NCI-H526 treated with DMSO at 0.1 percent for 48 hours (cell line): ENCODE measurements at places on chromosomes 1 and 21.

DNA sequence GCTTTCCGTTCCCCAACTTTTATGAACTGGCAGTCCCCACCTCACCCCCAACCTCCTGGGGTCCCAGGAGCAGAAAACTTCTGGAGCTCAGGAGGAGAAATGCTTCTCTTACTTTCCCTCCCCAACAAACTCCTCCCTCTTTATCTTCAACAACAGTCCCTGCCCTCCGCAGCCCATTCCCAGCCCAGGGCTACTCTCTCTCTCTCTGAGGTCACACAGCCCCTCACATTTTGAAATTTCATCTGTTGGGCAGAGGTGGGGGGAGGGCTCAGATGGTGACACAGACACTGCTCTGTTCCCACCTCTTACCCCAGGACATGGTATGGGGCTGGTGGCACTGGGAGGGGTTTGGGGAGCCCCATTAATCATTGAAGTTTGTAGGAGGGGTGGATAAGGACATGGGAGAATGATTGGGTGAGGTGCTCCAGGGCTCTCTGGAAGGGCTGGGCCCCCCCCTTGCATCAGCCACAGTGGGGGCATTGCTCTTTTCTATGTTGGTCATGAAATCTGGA is 6.0 kb downstream of the PIK3CD start:
- DNase-seq: no peak

DNA sequence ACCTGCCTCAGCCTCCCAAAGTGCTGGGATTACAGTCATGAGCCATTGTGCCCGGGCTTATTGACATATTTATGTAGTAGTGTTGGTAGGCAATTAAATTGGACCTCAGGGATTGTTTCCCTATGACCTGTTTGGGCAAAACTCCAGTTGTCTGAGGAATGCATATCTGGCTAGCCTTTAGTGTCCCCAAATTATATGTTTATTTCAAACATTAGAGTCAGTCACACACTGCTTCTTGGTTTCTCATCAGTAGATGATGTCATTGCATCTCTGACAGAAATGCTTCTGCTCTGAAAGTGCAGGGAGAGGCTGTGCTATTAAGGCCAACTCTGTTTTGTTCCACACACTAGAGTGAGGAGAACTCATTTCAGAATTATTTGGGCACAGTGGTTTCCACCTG is 12.5 kb downstream of the PIP5K1A start:
- DNase-seq: no peak

DNA sequence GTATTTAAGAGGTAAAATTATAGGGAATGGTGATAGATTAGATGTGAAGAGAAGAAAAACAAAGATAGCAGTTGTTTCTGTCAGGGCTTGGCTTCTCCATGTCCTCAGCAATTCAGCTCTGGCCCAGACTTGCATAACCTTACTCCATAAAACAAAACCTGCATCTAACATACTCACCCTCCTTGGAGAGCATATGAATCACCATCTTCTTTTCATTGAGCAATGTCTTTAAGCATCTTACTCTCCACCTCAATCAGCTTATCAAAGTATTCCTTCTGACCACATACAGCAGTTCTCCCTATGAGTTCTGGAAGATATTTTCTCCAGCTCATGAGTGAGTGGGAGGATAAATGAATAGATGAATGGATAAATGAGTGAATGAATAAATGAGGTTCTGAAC is 49.0 kb downstream of the RAB3B start:
- no peak for DNase-seq

- no peak for DNase-seq
Observed at GRCh38 chr1:167158813-167159275, 61.8 kb upstream of the POU2F1 start.

DNA sequence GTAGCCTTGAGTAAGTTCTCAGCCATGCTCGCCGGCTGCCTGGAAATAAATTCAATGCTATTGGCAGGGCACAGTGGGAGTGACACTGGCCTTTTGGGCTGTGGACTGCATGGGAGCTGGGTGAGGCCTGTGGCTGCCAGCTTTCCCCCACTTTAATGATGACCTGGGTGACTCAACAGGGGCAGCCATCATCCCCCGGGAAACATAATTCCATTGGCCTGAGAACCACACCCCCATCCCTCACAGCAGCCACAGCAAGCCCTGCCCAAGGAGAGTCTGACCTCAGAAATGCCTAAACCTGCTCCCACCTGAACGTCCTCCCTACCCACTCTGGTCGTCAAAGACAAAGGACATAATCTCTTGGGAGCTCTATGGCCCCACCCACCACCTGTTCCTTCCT is 384.0 kb downstream of the LTN1 start:
- no peak for DNase-seq

DNA sequence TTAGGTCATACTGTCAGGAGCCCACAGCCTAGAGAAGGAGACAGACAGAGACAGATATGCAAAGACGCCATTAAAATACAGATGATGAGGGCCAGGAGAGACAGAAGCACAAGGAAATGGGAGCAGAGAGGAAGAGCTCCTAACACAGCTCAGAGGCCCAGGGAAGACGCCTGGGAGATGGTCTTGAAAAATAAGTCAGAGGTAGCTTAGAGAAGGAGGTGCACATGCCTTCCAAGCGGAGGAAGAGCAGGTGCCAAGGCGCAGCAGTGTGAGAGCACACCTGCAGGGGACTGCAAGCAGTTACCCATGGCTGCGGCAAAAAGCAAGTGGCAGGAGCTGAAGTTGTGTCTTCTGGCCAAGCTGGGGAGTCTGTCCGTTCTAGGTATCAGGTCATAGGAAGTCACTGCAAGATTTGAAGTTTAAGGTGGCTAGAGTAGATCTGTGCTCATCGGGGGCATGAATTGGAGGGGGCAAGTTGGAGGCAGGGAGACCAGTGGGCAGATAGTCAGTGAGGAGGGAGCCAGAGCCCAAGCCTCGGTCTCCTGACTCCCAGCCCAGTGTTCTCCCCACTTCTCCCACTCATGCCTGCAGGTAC is 1.3 kb upstream of the TRABD2B start:
- DNase-seq: no peak

- no peak for DNase-seq
Observed at GRCh38 chr1:58005212-58005611, 541.3 kb downstream of the OMA1 start.

- DNase-seq: no peak
Observed at GRCh38 chr1:18339161-18339560, 141.6 kb upstream of the KLHDC7A start.

GRCh38 chr1:20485527-20486456 is at the start of gene CAMK2N1:
TSS of gene CAMK2N1 (minus strand) at chr1:20486210. CDS start at chr1:20485379, 831 bp downstream.
- DNase-seq: no peak

GRCh38 chr1:37037690-37038089 is 3.4 kb upstream of the GRIK3 start:
- no peak for DNase-seq

- no peak for DNase-seq
Observed at GRCh38 chr21:23639721-23640120, 1967.6 kb downstream of the MRPL39 start.

DNA sequence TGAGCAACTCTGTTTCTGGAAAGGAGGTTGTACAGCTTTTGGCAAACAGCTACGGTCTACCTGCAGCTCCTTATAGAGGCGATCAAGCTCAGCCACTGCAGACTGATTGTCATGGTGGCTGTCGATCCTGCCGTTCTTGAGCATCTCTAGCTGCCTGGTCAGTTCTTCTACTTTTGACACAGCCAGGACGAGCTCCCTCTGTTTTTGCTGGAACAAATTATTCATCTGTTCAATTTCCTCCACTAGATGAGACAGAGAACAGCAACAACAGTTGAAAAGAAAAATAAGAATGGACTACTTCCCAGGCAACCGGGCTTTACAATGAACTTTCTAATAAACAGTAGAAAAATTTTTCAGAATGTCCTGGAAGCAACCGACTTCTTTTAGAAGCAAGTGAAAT is 42.5 kb downstream of the TP53BP2 start:
- no peak for DNase-seq

- peak; percentile 15 for DNase-seq
Observed at GRCh38 chr1:109794319-109795132, 30.8 kb upstream of the EPS8L3 start.

DNA sequence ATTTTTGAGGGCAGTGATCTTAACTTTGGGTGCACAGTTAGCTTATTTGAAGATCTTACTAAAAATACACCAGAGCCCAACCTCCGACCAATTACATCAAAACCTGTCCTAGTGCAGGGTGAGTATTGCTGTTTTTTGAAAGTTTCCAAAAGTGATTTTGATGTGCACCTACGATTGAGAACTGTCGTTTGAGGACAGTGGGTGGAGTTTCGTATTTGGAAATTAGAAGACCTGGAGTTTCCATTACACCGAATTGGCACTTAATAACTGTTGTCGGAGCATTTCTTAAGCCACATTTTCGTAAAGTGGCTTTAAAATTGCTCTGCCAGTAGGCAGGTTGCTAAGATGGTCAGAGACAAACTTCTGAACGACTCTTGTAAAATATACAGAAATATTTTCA is 1.1 kb downstream of the SOD1 start:
- DNase-seq: no peak

DNA sequence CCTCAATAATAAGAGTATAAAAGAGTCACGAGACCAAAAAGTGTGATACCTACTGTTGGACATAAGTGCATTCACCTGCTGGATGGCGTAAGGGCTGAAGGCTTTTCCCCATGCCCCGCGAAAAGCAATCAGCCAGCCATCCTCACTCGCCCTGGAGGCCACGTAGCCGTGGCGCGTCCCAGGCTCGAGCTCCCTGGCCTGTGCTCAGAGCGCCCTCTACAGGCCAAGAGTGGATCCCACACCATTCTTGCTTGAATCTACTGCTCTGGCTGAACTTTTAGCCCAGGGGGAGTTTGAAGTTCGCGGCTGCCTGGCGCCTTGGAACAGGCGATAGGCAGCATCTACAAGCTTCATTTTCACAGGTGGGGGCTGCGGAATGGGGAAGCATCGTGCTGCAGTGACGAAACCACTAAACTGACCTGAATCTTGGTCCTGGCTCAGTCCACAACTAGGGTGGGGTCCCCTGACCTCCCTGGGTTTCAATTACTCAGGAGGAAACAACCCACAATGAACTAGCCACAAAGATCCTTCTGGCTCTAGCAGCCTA is 70.3 kb upstream of the SERBP1 start:
- peak; percentile 84 for DNase-seq

DNA sequence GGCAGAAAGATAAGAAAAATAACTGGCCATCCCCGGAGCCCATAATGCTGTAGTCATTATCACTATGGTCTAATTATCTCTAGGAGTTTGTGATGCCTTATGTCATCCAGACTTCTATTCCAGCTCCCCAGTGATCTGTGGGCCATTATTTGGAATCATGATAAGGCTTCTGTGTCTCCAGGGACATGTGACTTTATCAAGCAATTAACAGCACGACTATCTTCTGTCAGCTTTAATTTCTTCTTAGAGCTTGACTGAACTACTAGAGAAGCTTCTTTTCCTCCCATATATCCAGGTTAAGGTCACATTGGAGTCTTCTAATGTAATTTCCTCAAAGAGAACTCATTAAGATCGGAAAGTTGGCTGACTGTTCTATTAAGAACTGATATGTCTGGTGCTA is 100.4 kb downstream of the LHX8 start:
- DNase-seq: no peak

DNA sequence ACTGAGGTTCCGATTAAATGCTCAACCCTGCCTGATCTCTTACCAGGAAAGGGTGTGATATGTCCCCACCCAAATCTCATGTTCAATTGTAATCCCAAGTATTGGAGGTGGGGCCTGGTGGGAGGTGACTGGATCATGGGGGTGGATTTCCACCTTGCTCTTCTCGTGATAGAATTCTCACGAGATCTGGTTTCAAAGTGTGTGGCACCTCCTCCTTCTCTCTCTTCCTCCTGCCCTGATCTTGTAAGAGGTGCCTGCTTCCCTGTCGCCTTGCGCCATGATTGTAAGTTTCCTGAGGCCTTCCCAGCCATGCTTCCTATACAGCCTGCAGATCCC is 34.9 kb downstream of the RSPH1 start:
- DNase-seq: no peak

- DNase-seq: peak; percentile 39
Observed at GRCh38 chr1:1573843-1574720, 581 bp downstream of the SSU72 start.

DNA sequence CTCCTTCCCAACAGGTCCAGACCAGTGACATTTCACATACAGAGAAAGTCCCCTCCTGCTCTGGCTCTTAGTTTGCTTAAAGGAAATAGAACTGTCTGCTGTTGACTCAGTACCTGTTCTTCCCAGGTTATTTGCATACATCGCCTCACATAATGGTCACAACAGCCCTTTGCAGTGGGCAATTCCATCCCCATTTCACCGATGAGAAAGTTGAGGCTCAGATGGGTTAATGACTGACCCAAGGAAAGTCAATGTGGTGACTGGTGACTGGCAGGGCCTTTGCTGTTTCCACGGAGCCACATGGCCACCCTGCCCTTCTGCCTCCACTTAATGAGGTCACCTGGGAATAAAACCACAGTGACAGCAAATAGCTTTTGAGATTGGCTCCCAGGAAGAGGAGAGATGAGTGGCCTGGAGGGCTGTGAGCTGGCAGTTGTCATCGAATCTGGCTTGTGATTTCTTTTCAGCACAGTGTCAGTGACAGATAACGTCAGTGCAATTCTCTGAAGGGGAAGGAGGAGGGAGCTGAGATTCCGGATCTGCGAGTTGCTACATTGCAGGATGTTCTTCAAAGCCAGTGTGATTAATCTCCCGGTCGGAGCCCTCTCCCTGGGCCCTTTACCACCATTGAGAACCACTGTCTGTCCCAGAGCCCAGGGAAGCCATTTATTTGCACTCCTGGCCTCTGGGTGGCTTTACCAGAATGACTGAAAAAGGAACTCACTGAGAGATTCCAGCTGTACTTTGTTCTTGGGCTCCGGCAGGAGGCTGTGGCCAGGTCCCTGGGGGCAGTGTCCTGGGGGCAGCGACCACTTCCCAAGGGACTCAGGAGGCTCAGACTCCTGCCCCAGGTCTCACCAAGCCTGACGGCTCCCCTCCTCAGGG is 117.2 kb downstream of the CNIH3 start:
- peak; percentile 26 for DNase-seq

DNA sequence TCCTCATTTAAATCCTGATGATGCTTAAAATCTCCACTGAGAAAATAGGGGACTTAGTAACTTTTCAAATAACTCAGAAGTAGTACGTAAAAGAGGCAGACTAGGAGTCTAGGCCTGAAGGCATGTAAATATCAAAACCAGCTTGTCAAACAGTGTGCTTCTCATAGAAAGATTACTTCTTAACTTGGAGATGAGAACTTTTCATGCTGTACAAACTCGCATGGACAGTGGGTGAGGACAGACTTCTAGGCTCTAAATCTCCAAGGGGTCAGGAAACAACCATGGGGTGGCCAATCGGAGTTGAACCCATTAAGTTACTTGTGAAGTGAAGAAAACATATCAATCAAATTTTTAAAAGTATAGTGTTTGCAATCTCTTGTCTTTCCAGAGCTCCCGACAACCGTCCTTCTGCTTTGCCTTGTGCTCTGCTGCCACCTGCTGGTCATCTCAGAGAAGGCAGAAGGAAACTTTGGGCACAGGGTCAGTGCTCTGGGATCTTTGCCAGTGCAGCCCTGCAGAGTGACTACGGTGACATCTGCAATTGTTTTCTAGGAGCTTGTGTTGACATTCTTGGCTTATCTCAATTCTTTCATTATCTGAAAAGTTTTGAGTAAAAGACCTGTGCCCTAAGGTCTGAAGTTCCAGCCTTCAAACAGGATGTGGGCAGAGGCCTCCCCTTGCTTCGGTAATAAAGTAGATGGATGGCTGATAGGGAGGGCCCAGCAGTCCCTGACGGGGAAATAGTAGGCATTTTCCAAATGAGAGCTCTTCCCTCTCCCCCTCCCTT is 105.1 kb upstream of the PDE4B start:
- DNase-seq: peak; percentile 59

GRCh38 chr1:2384130-2384860 is 7.1 kb downstream of the MORN1 start:
- no peak for DNase-seq
